ENCODE measurements at places on chromosomes 1 and 21.

- DNase-seq = peak; percentile 82
These were observed 14.4 kb upstream of the ERVH48-1 start for GRCh38 chr21:42939582-42940413.

GRCh38 chr1:78490861-78491450 lies at the start of gene PTGFR:
Gene PTGFR, plus strand, starts transcription at chr1:78490974. Its CDS starts 1,770 bp downstream, at chr1:78492744.
- peak; percentile 69 for DNase-seq

DNA sequence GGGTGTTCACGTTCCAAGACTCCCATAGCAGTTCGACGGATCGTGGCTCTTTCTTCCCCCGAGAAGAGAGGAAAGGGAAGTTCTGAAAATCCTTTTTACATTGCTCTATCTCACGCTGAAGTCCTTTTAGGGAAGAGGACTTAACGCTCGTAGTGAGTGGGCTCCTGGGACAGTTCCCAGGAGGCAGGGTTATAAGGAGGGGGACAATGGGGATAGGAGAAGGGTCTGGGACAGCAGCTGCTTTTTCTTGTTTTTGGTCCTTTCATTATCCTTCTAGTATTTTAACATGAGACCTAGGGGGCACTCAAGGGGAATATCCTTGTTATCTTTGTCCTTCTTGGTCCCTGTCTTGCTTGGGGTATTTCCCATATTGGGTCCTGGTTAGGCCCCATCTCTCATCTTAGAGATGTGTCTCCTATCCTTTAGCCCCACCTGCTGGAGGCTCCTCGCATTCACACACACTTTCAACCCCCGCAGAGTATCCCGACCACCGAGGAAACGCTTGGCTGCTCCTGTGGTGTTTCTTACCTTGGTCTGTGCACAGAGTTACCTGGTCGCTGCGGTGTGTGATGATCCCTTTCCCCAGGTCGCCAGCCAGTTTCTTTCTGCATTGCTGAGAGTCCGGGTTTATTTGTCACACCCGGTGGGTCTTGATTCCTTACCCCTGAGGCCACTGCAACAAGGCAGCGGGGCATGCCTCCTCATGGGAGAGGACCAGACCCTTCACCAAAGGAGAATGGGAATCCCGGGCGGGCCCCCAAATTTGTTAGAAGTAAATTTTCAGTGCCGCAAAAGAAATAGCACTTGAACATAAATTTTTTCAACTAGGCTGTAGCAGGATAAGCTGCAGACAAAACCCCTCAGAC lies 29.7 kb downstream of the SCCPDH start:
- peak; percentile 78 for DNase-seq

GRCh38 chr1:114328361-114328904 lies 174.8 kb upstream of the SYT6 start:
- DNase-seq = no peak

DNA sequence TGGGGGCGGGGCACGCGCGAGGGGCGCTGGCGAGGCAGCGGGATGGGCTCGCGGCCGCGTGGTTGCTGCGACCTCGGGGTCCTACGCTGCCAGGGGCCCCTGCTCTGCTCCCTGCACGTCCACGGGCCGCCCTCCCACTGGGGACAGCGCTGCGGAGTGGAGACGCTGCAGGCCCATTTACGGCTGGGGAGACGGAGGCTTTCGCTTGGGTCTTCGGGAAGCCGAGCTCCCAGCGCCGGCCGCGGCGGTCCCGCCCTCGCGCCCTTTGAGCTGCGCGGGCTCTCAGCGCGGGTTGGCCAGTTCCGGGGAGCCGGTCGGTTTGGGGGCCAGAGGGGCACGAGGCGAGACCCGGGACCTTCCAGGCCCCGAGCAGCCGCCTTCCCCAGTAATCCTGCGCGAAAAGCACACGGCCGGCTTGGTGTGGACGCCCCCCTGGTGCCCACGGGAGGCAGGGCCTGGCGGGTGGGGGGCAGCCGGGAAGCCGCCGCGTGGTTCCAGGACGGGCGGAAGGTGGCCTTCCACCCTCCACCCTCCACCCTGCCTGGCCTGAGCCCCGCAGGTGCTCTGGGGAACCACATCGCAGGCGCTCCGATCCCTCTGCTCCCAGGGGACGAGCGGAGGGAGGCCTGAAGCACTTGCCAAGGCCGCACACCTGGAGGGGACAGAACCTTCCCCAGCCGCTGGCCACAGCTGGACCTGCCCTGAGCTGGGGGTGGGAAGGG lies 570 bp upstream of the PEX10 start:
- no peak for DNase-seq

DNA sequence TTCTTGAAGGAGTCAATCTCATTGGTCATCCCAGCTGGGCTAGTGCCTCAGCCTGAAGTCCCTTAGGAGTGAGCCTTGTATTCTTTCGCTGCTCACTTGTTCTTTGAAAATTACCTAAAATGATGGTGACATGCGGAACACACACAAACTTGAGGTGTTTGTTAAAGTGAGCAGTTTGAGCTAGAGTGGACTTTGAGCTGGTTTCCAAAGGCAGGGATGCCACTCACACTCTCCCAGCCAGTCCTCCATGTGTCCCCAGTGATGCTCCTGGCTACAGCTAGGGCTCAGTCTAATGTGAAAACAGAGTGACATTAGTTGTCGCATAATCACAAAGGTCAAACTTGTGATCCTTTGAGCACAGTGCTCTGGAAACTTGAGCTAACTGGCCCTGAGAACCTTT lies 84.3 kb downstream of the DTL start:
- no peak for DNase-seq

DNA sequence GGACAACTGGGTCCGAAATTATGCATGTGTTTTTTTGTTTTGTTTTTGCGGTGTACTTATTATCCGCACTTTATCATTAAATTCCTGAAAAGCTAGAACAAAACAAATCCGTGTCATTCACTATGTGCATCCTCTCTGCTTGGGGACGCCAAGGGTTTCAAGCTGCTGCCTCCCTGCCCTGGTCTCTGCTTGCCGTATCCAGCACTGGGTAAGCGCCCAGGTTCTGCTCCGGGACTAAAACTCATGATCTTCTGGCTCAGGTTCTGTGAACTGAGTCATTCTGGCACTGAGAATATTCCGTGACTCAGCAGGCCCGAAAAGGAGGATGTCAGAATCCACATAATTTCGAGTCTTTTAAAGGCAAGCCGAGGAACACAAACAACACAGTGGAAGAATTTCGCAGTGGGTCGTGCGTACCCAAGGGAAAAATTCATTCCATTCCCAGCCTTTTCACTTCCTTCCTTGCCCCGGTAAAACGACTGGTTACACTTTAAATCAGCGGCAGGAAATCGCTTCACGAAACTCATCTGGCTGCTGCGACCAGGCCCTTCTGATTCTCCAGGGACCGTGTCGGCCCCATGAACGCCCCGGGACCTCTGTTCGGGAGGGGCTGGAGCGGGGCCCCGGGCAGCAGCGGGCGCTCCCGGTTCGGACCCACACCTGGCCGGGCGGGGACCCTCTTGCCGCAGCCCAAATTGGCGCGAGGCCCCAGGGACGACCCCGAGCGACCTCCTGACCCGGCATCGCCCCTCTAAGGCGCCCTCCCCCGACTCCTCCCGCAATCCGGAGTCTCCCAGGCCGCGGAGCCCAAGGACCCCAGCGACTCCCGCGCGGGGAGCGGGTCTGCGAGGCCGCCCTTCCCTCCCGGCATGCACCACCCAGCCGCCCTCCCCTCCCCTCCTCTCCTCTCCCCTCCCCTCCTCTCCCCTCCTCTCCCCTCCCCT lies 746 bp upstream of the LAMC1 start:
- peak; percentile 90 for DNase-seq

GRCh38 chr21:45313015-45313414 lies 25.3 kb upstream of the POFUT2 start:
- DNase-seq = peak; percentile 40

GRCh38 chr1:19884312-19884711 lies 2.1 kb downstream of the OTUD3 start:
- no peak for DNase-seq

DNA sequence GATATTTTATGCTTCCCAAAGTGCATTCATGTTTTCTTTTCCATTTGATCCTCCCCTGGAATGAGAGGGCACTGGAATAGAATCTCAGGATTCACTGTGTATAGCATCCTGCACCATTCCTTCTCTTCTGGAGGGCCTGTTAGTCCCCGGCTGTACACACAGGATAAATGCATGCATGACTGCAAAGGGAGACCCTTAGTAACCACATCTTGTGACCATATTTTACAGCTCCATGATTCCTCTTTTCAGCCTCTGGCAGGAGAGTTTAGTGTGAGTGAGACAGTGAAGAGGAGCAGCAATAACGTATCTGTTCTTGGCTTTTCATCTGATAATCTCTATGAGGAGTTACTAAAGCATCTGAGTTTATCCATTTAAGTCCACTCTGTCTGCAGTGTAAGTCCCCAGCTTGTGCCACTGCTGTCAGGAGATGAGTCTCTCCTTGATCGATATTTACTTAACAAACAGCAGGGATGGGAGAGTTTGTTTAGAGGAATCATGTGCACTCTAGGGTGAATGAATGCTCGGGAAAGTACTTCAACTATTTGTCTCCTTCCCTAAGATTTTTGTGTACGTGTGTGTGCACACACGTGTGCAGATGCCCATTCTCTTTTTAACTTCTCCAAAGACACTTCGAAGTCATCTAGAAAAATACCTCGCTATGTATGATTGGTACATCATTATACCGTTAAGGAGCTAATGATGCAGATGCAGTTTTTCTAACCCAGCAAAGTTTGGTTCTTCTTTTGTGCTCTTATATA lies 41.1 kb downstream of the PROX1 start:
- no peak for DNase-seq

GRCh38 chr1:5451671-5452070 lies 540.6 kb downstream of the NPHP4 start:
- DNase-seq = no peak

GRCh38 chr1:53715478-53715877 lies 23.5 kb downstream of the GLIS1 start:
- DNase-seq = no peak

DNA sequence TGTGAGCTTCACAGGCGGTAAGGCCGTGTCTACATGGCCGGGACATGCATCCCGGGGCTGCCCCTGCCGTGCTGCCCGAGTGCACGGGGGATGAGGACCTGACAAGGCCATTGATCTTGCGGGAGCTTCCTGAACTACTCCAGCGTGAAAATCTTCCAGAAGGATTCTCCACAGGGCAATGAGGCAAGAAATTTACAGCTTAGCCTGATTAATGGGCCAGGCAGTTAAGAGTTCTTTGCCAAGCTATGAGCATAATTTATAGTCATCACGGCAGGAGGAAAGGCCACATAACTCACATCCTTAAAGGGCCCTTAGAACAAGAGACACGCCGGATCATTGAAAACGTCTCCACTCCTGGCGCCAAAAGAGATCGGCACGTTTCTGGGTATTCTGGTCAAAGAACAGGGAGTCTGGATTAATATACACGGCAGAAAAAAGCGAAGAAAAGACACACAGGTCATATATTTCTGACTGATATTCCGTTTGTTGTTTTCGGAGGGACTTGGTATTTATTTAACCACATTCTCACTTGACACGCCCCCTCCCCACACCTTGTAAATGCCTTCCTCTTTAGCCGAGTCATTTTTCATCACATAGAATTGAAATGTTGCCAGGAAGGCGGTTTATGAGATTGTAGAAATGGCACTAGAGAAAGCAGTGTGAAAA lies 180.5 kb downstream of the DYRK1A start:
- no peak for DNase-seq

Data from sciatic nerve (tissue), 2 donors.